Peyer's patch (tissue), 4 donors: ENCODE measurements at places on chromosomes 5 and 9. TPM values are rescaled to one million over a fixed set of nuclear protein-coding genes. Genes with fewer than 3 reads are reported as not detected.

DNA sequence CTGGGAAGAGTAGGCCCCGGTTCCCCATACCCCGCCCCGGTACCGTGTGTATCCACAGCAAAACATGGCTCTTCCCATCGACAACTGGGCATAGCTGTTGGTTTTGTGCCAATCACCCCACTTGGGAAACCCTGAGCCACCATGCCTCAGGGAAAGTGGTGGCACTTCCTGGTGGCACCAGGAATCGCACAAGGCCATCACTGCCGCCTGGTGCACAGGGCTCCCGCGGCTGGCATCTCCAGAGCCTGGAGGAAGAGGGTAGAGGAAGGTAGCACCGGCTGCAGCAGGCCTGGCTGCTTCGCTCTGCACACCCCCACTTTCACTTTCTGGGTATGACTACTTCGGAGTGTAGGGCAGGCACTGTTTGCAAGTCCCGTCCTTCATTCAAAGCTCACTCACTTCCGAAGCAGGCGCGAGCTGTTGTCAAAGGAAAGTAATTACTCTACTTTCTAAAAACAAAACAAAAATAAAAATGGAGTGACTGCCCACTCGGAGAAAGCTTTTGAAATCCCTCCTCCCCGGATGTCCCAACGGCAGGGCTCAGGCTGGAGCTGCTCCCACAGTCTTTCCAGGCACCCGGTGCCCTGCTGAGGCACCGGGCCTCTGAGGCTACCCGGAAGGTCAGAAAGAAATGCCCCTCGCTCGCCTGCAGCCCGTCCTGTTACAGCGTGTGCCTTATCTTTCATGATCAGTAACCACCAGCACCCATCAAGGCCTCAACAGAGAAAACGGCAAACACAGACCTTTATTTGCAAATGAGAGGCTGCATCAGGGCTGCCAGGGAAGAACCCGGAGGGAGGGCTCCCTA is 2.0 kb downstream of the BRD3 start:
- H3K27ac ChIP-seq: peak overlapping the region; percentile 100
- DNase-seq: peak; percentile 66
- no peaks in the 10 kb centered on the region for H3K36me3 ChIP-seq
- H3K4me1 ChIP-seq: peaks cover 45% of the 10 kb centered on the region
- H3K27me3 ChIP-seq: no peaks in the 10 kb centered on the region

DNA sequence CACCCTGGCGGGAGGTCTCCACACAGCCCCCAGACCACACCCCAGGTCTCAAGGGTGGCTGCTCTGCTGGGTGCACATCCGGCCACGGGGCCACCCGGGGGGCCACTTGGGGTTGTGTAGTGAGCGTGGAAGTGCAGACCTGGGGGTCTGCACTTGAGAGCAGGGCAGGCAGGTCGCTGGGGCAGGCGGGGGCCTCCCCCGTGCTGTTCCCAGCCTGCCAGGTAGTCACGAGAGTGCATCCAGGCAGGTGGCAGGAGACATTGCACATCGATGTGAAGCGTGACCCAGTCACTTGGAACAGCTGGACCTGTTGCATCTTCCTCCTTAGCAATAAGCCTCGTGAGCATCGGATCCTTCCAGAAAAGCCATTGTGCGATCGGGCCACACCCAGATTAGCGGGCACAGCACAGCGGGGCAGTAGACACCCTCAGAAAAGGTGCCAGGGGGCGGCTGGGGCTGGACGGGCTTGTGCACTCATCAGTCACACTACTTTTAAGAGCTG is 4.8 kb upstream of the ENTPD8 start:
- H3K27ac ChIP-seq: no peak overlapping the region
- H3K4me3 ChIP-seq: no peak overlapping the region
- H3K27me3 ChIP-seq: no peaks in the 10 kb centered on the region
- H3K4me1 ChIP-seq: peaks cover 6% of the 10 kb centered on the region
- DNase-seq: no peak

- no peaks in the 10 kb centered on the region for H3K4me1 ChIP-seq
- no peak for DNase-seq
- H3K27ac ChIP-seq: no peak overlapping the region
- H3K4me3 ChIP-seq: no peak overlapping the region
- no peaks in the 10 kb centered on the region for H3K27me3 ChIP-seq
These were observed 238.3 kb upstream of the IRX1 start for GRCh38 chr5:3357291-3357690.

DNA sequence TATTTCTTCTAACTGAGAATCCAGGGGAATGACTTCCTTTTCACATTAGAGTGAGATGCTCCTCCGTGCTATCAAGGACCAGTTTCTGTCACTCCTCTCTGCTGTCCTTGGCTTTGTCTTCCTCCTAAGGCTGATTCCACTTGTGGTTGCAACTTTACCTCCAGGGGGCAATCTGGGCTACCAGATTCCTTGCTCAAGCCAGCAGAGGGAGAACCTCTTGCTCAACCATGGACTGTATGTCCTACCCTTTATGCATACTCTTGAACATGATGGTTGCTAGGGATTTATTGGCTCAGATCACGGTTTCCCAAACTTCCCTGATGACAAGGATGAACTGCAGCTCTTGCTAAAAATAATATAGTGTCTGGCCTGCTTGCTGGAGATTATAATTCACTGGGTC is 24.0 kb downstream of the NNT start:
- no peaks in the 10 kb centered on the region for H3K27me3 ChIP-seq
- H3K36me3 ChIP-seq: no peaks in the 10 kb centered on the region
- DNase-seq: no peak
- no peak overlapping the region for H3K4me3 ChIP-seq
- no peaks in the 10 kb centered on the region for H3K4me1 ChIP-seq

- no peaks in the 10 kb centered on the region for H3K4me1 ChIP-seq
- no peaks in the 10 kb centered on the region for H3K27me3 ChIP-seq
- no peak overlapping the region for H3K27ac ChIP-seq
- H3K36me3 ChIP-seq: no peaks in the 10 kb centered on the region
These were observed 92.0 kb downstream of the AMBP start for GRCh38 chr9:113985968-113986585.

GRCh38 chr9:75878488-75878860 is 12.0 kb upstream of the PCSK5 start:
- no peak for DNase-seq
- no peaks in the 10 kb centered on the region for H3K4me1 ChIP-seq
- H3K4me3 ChIP-seq: no peak overlapping the region
- H3K36me3 ChIP-seq: no peaks in the 10 kb centered on the region

- H3K36me3 ChIP-seq: no peaks in the 10 kb centered on the region
- no peak for DNase-seq
- H3K4me3 ChIP-seq: no peak overlapping the region
- no peak overlapping the region for H3K27ac ChIP-seq
- no peaks in the 10 kb centered on the region for H3K4me1 ChIP-seq
These were observed 356.1 kb downstream of the TMEM167A start for GRCh38 chr5:82721087-82721410.

DNA sequence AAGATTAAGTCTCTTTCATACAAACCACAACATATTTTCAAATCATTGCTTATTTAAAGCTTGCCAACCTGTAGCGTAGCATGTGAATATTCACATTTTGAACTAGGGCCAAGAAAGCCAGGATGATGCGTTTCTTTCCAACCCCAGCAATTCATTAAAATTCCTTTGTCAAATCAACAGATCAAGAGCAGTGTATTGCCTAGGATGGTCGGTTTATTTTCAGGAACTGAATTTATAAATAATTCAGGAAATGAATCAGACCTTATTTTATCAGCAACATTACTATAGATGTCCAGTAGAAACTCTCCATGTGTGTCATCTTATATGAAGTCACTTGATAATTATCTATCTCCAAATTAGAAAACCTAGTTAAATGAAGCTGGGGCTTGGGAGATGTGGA is 13.2 kb upstream of the AUH start:
- no peak overlapping the region for H3K27ac ChIP-seq
- no peak overlapping the region for H3K4me3 ChIP-seq
- H3K36me3 ChIP-seq: no peaks in the 10 kb centered on the region
- H3K4me1 ChIP-seq: no peaks in the 10 kb centered on the region
- DNase-seq: no peak
- H3K27me3 ChIP-seq: no peaks in the 10 kb centered on the region

DNA sequence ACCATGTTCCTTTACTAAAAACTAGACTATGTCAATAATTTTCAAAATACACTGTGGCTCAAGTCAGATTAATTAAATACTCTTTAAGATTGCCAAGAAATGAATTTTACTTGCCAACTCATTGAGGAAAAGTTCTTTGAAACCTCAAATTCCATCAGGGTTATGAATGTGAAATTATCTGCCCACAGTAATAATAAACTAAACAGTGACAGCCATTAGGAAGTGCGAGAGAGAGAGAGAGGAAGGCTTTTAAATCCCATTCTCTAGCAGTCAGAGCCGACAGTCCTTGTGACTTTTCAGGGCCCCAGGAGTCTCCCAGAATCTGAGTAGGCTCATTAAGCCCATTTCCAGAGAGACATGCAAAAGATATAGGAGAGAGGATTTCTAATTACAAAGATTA is 236.1 kb downstream of the MARCHF11 start:
- H3K4me1 ChIP-seq: no peaks in the 10 kb centered on the region
- H3K27me3 ChIP-seq: no peaks in the 10 kb centered on the region
- no peak for DNase-seq
- no peaks in the 10 kb centered on the region for H3K36me3 ChIP-seq
- H3K27ac ChIP-seq: no peak overlapping the region
- H3K4me3 ChIP-seq: no peak overlapping the region

- no peak overlapping the region for H3K4me3 ChIP-seq
- H3K27ac ChIP-seq: peak overlapping the region; percentile 14
- no peak for DNase-seq
These were observed 10.0 kb upstream of the NIPAL4 start for GRCh38 chr5:157450024-157450423.

- no peak for DNase-seq
- H3K4me3 ChIP-seq: no peak overlapping the region
- no peaks in the 10 kb centered on the region for H3K4me1 ChIP-seq
- no peaks in the 10 kb centered on the region for H3K36me3 ChIP-seq
- H3K27me3 ChIP-seq: no peaks in the 10 kb centered on the region
- no peak overlapping the region for H3K27ac ChIP-seq
These were observed 44.0 kb downstream of the FREM1 start for GRCh38 chr9:14866200-14866749.

- no peak overlapping the region for H3K27ac ChIP-seq
- no peaks in the 10 kb centered on the region for H3K4me1 ChIP-seq
- no peak for DNase-seq
- no peak overlapping the region for H3K4me3 ChIP-seq
These were observed 36.6 kb upstream of the FBXL7 start for GRCh38 chr5:15463231-15463980.

DNA sequence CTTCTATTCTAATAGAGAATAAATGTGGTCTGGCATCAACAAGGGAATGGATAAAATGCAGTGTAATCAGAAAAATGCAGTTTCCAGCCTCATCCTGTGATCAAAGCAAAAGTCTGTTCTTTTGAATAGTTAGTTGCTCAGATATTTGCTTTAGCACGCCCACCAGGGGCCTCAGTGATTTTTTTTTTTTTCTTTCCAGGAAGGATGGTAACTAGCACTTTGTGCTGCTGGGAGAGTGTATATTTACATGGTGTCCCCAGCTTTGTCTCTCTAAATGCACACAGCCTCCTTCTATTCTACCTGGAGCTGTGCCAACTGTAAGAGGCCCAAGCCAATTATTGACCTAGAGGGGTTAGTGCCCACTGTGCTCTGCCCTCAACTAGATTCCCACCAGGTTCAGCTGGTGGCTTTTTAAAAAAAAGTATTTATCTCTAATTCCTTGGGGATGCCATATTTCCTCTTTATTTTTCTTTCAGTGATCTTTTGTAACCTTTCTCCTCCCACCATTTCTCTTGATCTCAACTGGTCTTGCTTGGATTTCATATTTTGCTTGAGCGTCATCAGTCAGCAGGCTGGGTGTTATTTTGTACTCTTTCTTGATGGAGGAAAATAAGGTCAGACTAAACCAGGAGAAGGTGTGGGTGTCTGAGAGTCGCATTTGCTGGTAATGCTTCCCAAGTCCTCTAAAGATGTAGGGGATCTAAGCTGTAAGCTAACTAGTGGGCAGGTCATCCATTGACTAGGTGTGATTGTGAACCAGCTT is 193.0 kb upstream of the C9orf72 start:
- no peak for DNase-seq
- H3K4me1 ChIP-seq: no peaks in the 10 kb centered on the region
- H3K27me3 ChIP-seq: no peaks in the 10 kb centered on the region
- H3K36me3 ChIP-seq: no peaks in the 10 kb centered on the region
- no peak overlapping the region for H3K4me3 ChIP-seq

GRCh38 chr9:136848393-136849037 is 694 bp upstream of the PHPT1 start:
- DNase-seq: peak; percentile 75
- H3K27ac ChIP-seq: peak overlapping the region; percentile 85
- no peaks in the 10 kb centered on the region for H3K36me3 ChIP-seq
- peak overlapping the region; percentile 73 for H3K4me3 ChIP-seq
- H3K27me3 ChIP-seq: peaks cover 16% of the 10 kb centered on the region

- no peak for DNase-seq
- no peak overlapping the region for H3K4me3 ChIP-seq
- H3K36me3 ChIP-seq: no peaks in the 10 kb centered on the region
- H3K4me1 ChIP-seq: peaks cover 17% of the 10 kb centered on the region
- H3K27me3 ChIP-seq: no peaks in the 10 kb centered on the region
These were observed 2.2 kb downstream of the CCNJL start for GRCh38 chr5:160310140-160310539.

GRCh38 chr5:62168506-62169281 is 137.3 kb upstream of the KIF2A start:
- no peak overlapping the region for H3K4me3 ChIP-seq
- H3K4me1 ChIP-seq: no peaks in the 10 kb centered on the region
- no peaks in the 10 kb centered on the region for H3K36me3 ChIP-seq

DNA sequence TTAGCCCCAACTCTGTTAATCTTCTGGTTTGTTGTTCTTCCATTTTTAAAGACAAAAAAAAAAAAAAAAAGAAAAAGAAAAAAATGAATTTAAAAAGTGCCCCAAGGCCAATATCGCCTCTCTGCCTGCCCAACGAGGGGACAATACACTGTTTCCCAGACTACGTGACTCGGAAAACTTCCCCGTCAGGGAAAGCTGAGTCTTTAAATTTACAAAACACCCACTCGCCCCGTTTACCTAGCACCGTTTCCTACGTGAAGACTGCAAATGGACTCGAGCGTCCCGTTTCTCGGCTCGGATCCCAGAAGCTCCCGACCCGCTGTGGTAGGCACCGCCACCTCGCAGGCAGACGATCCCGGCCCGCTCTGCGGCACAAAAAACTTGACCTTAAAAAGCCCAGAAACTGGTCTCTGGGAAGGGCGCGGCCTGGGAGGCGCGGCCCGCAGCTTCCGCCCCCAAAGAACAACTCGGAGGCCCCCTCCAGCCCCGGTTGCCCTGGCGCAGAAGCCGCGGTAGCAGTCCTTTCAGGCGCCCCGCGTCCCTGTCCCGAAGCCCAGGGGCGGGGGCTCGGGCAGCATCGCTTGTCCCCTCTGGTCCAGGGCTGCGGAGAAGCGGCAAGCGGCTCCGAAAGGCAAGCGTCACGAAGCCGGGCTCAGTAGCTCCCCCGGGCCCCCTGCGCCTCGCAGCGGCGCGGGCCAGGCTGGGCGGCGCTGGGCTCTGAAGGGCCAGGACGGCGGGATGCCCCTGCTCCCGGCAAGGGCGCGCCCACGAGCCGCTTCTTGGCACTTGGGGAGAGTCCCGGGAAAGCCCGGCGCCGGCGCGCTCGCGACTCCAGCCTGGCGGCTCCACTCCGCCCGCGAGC is at the start of gene GCNT4:
GCNT4 (minus strand) TSS at position 367 of the 862 bp plus-strand sequence. CDS start 22,521 bp downstream, outside the sequence.
- H3K4me1 ChIP-seq: peaks cover 14% of the 10 kb centered on the region
- DNase-seq: peak; percentile 72
- peak within 1 kb of the TSS; percentile 83 for H3K27ac ChIP-seq
- H3K36me3 ChIP-seq: no peaks in the 10 kb centered on the region

KIAA0825 gene
- total RNA-seq: 4.1 TPM

GFI1B gene
- total RNA-seq: 2.4 TPM

MLANA gene
- not detected for total RNA-seq

APBA1 gene
- total RNA-seq: 0.88 TPM

CNTLN gene
- total RNA-seq: 39.6 TPM

FRMD3 gene
- 9.9 TPM for total RNA-seq

FCN1 gene
- total RNA-seq: not detected

STPG3 gene
- not detected for total RNA-seq

NR6A1 gene
- total RNA-seq: 36.1 TPM

DEPDC1B gene
- total RNA-seq: 10.5 TPM
